CD8-positive, alpha-beta memory T cell (primary cell): ENCODE measurements at places on chromosomes 2 and 18. TPM values are rescaled to one million over a fixed set of nuclear protein-coding genes. Genes with fewer than 3 reads are reported as not detected.

Gene NLRC4
- polyA plus RNA-seq = not detected

Gene EFEMP1
- not detected for polyA plus RNA-seq

Gene RND3
- not detected for polyA plus RNA-seq

Gene UGT1A5
- polyA plus RNA-seq = not detected

Gene SCN2A
- not detected for polyA plus RNA-seq

Gene ITPRIPL1
- 17.5 TPM for polyA plus RNA-seq

Gene SLC39A6
- polyA plus RNA-seq = 33.1 TPM

Gene SERPINB5
- not detected for polyA plus RNA-seq
